NCI-H510A (cell line): ENCODE measurements at places on chromosomes 11 and 22.

- no peak for DNase-seq
Measured at GRCh38 chr11:2470495-2470894, 25.7 kb downstream of the KCNQ1 start.

DNA sequence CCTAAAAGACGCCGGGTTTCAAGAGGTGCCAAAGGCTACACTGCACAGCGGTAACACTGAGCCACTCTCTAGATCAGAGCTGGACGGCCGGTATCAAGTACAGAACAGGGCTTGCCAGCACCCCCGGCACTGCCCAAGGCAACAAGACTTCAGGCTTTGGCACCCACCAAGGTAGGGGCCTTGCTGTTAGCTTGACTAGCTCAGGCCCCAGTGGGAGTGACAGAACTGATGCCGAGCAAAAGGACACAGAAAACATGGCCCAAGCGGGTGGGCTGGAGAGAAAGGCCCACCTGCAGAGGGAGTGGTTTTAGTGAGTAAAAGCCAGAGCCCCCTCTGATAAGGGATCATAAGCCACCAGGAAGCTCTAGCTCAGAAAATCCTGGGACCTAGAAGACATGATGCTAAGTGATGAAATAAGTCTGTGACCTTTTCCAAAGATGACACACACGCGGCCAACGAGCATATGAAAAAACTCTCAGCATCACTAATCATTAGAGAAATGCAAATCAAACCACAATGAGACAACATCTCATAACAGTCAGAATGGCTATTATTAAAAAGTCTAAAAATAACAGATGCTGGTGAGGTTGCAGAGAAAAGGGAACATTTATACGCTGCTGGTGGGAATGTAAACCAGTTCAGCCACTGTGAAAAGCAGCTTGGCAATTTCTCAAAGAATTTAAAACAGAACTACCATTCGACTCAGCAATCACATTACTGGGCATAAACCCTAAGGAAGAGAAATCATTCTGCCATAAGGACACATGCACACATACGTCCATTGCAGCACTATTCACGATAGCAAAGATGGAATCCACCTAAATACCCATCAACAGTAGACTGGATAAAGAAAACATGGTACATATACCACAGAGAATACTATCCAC is 12.9 kb downstream of the EHD1 start:
- no peak for DNase-seq

DNA sequence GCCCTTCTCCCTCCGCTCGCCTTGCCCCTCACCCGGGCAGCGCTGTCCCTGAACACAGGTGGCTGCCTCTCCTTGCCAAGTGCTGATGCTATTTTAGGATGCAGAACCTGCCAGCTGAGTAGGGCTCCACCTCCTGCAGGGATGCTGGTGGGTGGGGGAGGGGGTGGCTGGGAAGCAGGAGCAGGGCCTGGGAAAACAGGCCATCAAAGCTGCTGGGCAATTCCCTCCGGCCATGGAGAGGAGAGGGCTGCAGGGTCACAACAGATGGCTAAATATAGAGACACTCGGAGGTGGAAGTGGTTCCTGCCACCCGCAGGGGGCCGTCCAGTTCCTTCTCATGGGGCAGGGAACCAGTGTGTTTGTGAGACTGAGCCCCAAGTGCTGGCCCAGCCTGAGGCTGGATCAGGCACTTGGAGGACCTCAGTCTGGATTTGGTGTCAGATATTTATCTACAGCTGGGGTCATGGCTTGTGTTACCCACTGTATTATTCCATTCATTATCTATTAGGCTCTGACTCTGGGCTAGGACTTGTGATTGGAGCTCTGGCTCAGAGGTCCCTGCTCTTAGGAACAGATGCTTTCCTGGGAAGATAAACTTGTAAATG is 59.6 kb downstream of the LRRC32 start:
- DNase-seq, result no peak

DNA sequence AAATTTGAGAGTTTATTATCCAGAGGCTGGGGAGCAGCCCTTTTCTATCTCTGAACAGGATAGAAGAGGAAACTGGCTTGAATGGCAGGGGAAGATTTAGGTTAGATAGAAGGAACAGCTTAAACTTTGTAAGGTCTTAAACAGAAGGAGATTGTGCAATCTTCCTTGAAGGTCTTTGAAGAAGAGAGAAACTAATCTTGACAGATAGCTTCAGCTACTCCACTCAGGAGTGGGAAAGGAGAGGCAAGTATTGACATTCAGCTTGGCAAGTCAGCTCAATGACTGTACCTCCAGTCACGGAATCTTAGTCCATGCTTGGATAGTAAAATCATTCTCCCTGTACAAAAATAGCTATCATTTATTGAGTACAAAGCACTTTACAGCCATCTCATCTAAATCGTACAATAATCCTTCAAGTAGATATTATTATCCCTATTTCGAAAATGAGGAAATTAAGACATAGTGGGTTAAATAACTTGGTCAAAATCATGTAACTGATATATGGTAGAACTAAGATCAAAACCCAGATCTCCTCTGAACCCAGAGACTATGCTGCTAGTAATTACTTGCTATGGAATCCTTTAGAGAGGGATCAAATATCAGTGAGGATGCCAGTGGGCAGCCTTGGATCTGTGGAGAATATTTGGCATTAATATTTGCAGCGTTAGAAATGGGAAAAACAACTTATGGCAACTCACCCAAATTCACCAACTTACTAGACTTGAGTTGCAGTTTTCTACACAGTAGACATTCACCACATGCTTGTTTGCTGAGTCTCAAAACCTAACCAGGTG is 14.6 kb downstream of the C11orf97 start:
- DNase-seq, result no peak

- no peak for DNase-seq
Measured at GRCh38 chr22:37638391-37639069, 939 bp upstream of the SH3BP1 start.

GRCh38 chr11:111933872-111934271 is 3.3 kb upstream of the DIXDC1 start:
- no peak for DNase-seq

DNA sequence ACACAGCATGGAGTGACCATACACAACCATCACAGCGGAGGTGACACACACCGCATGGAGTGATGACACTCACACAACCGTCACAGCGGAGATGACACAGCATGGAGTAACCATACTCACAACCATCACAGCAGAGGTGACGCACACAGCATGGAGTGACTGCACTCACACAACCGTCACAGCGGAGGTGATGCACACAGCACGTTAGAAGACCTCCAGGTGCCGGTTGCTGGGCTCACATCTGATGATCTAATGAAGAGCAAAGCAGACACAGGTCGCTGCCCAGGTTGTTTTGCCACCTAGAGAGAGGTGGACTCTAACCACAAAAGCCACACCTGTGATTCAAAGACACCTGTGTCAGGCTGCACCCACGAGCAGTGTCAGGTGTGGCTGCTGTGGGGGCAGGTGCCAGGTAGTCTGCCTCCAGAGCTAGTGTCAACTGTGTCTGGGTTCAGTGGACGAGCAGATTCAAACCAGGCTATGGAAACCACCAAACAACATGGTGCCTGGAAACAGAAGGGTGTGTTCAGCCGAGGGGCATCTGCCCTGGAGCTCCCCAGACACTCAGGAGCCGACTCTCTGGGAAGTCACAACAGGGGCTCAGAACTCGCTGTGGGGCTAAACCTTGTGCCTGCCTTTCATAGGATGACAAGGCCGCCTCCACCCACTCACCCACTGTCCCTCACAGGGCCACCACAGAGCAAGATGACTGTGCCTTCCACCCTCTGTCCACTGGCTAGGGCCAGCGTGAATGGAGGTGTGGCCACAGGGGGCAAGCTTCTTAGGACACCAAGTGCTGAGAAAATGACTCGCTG is 608.2 kb downstream of the TBC1D22A start:
- no peak for DNase-seq

- no peak for DNase-seq
Measured at GRCh38 chr11:124793466-124794278, 6.5 kb downstream of the MSANTD2 start.

DNA sequence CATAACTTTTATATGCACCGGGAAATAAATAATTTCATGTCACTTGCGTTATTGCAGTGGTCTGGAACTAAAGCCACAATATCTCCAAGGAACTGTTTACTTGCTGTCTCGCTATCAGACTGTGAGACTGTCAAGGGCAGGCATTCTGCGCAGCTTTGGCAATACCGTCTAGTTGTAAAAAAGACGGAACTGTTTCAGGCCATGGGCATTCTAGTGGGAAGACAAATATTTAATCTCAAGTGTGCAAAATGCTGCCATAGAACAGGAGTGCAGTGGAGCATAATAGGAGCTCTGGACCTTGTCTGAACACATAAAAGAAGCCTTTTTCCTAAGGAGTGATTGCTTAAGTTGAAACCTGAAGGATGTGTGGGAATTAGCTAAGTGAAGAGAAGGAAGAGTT is 53.8 kb downstream of the PACS1 start:
- DNase-seq, result no peak

GRCh38 chr22:38177926-38178604 is 3.6 kb downstream of the PLA2G6 start:
- DNase-seq, result no peak
